Lower leg skin (tissue), 4 donors: ENCODE measurements at places on chromosomes 6 and 20. TPM values are rescaled to one million over a fixed set of nuclear protein-coding genes. Genes with fewer than 3 reads are reported as not detected.

EPPIN gene
- not detected for total RNA-seq

HLA-DQA1 gene
- total RNA-seq, result 4.7 TPM

DNA sequence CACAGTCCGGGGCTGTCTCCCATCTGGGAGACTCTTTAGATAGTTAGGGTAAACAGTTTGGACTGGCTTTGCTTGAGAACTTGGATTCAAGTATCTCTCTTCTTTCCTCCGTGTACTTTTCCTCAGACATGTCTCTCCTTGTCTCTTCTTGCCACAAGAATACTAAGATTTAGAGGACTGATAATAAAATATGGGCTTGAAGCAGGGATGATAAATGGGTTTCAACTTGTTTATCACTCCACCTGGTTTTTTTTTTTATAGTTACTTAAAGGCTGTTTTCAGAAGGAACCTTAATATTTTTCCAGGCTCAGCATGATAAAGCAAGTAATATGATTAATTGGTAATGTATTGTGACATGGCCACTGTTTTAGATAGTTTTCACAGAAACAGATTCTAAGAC lies 40.9 kb upstream of the KIF13A start:
- DNase-seq, result no peak

- no peak for DNase-seq
Observed at GRCh38 chr20:24422091-24422760, 47.2 kb upstream of the SYNDIG1 start.
